ENCODE measurements at places on chromosomes 7 and 10. TPM values are rescaled to one million over a fixed set of nuclear protein-coding genes. Genes with fewer than 3 reads are reported as not detected.

The CFAP70 gene
- total RNA-seq: 11.3 TPM

GRCh38 chr7:57427594-57427993, 22.4 kb upstream of the ZNF716 start:
- H3K4me3 ChIP-seq: no peak overlapping the region
- DNase-seq: no peak
- no peak overlapping the region for H3K27ac ChIP-seq

The CNPY1 gene
- not detected for total RNA-seq

DNA sequence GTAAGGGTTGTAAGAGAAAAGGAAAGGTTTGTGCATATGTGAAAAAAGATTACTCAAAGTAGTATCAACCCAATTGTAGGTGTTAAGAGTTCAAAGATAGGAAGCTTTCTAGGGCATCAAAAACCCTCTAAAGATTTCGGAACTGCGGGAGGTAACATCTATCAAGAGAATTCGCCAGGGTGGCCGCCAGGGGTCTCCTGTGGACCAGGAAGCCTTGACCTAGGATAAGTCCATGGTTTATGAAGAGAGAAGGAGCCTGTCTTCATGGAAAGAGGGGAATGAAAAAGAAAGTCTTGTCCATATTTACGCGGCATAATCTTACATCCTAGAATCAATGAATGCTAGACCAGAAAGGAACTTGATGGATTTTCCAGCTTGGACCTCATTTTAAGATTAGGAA, 140.7 kb upstream of the CALCR start:
- no peaks in the 10 kb centered on the region for H3K36me3 ChIP-seq
- peak; percentile 58 for DNase-seq
- no peak overlapping the region for H3K4me3 ChIP-seq
- H3K4me1 ChIP-seq: no peaks in the 10 kb centered on the region
- no peaks in the 10 kb centered on the region for H3K27me3 ChIP-seq
- H3K27ac ChIP-seq: no peak overlapping the region

- H3K4me1 ChIP-seq: no peaks in the 10 kb centered on the region
- DNase-seq: no peak
- no peak overlapping the region for H3K4me3 ChIP-seq
- H3K36me3 ChIP-seq: no peaks in the 10 kb centered on the region
Observed at GRCh38 chr10:116878123-116878522, 28.8 kb downstream of the ENO4 start.

DNA sequence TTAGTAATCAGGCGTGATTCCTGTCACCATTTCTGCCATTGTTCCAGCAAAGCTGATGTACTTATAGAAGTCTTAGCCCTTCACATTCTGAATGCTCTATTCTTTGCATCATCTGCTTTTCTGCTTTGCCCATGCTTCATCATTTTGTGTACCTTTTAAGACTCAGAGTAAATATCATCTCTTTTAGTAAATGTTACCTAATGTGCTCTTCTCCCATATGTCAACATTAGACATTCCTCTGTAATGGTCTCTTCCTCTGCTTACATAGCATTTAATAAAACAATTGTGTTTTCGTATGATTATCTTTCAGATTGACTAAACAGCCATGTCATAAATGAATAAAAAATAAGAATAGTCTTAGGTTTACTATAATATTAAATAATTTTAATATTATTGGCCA, 719.6 kb upstream of the GRM3 start:
- no peak for DNase-seq
- no peak overlapping the region for H3K4me3 ChIP-seq
- H3K4me1 ChIP-seq: no peaks in the 10 kb centered on the region
- no peaks in the 10 kb centered on the region for H3K36me3 ChIP-seq
- H3K27ac ChIP-seq: no peak overlapping the region
- H3K27me3 ChIP-seq: no peaks in the 10 kb centered on the region

The SH2D4B gene
- 1.4 TPM for total RNA-seq

DNA sequence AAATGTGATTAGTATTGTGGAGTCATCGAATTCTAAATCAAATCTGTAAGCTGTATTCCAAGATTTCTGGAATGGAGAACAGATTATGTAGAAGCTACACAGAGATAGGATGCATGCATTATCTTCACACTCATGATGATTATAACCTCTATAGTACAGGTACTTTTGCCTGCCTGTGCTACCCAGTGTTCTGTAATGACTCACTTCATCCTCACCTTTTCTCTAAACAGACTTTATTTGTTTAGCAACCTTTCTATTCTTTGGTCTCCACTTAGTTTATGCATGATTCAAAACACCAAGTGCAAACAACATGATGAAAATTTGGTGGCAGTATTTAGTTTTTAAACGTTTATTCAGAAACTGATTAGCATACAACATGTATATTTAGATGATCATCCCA, 68.4 kb upstream of the PRPS1L1 start:
- H3K27ac ChIP-seq: no peak overlapping the region
- H3K27me3 ChIP-seq: no peaks in the 10 kb centered on the region
- no peak overlapping the region for H3K4me3 ChIP-seq
- H3K36me3 ChIP-seq: no peaks in the 10 kb centered on the region

The SORCS1 gene
- 0.15 TPM for total RNA-seq

GRCh38 chr7:85172530-85172941, 14.3 kb downstream of the SEMA3D start:
- no peak for DNase-seq
- H3K36me3 ChIP-seq: no peaks in the 10 kb centered on the region
- no peaks in the 10 kb centered on the region for H3K4me1 ChIP-seq

- H3K36me3 ChIP-seq: peaks cover 38% of the 10 kb centered on the region
- peaks cover 56% of the 10 kb centered on the region for H3K4me1 ChIP-seq
- no peaks in the 10 kb centered on the region for H3K27me3 ChIP-seq
Observed at GRCh38 chr10:102802920-102803534, 34.2 kb downstream of the CYP17A1 start.

The PRKCQ gene
- total RNA-seq: 8.1 TPM

DNA sequence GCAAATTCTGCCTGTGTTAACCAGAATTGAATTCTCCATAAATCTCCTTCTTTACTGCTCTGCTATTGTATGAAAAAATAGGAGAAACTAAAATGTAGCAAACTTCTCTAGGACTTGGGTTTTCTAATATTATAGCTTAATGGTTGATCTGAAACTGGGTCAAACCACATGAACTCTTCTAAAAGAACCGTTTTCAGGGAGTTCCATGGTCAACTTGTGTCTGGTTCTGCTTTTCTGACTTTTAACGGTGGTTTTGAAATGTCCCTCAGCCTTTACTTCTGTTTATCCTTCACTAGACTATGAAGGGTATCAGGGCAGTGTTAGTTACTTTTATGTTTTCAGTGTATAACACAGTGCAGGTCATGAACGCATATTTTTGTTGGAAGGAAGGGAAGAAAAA, 242.2 kb downstream of the TSPAN12 start:
- no peak for DNase-seq
- no peaks in the 10 kb centered on the region for H3K27me3 ChIP-seq
- H3K4me3 ChIP-seq: no peak overlapping the region
- H3K4me1 ChIP-seq: no peaks in the 10 kb centered on the region
- H3K36me3 ChIP-seq: no peaks in the 10 kb centered on the region

Data from lower lobe of right lung (tissue), 2 donors.